ENCODE measurements at places on chromosomes 3 and 15. TPM values are rescaled to one million over a fixed set of nuclear protein-coding genes. Genes with fewer than 3 reads are reported as not detected.

GRCh38 chr3:139318431-139318816 is 25.4 kb upstream of the MRPS22 start:
- H3K36me3 ChIP-seq = no peaks in the 10 kb centered on the region
- H3K4me1 ChIP-seq = peaks cover 2% of the 10 kb centered on the region
- peaks cover 16% of the 10 kb centered on the region for H3K27me3 ChIP-seq
- H3K4me3 ChIP-seq = no peak overlapping the region

The IL17RC gene
- not detected for total RNA-seq

DNA sequence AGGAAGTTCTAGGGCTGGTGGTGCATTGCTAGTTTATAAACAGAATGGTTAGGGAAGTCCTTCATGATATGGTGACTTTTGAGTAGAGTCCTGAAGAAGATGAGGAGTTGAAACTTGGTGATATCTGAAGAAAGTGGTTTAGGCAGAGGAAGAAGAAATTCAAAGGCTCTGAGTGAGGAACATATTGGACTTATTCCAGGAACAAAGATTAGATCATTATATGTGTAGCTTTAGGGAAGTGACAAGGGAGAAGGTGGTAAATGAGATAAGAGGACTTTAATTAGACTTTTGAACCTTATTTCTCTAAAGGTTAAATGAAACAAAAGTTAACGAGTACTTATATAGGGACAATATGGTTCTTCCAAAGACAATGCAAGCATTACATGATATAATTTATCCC is 286.7 kb downstream of the DOCK3 start:
- peaks cover 21% of the 10 kb centered on the region for H3K27me3 ChIP-seq
- H3K36me3 ChIP-seq = no peaks in the 10 kb centered on the region
- no peak overlapping the region for H3K27ac ChIP-seq
- H3K4me3 ChIP-seq = no peak overlapping the region

GRCh38 chr3:68996356-68996995 is 17.0 kb downstream of the EOGT start:
- H3K4me1 ChIP-seq = no peaks in the 10 kb centered on the region
- no peak for DNase-seq
- H3K36me3 ChIP-seq = peaks cover 42% of the 10 kb centered on the region

GRCh38 chr15:62020576-62021160 is 39.6 kb downstream of the VPS13C start:
- no peak overlapping the region for H3K27ac ChIP-seq
- no peak for DNase-seq
- peaks cover 3% of the 10 kb centered on the region for H3K4me1 ChIP-seq
- H3K36me3 ChIP-seq = peaks cover 48% of the 10 kb centered on the region
- H3K4me3 ChIP-seq = no peak overlapping the region

The RASGRP1 gene
- 175 TPM for total RNA-seq

- no peak overlapping the region for H3K27ac ChIP-seq
- H3K36me3 ChIP-seq = peaks cover 22% of the 10 kb centered on the region
- peaks cover 1% of the 10 kb centered on the region for H3K4me1 ChIP-seq
- H3K4me3 ChIP-seq = no peak overlapping the region
- no peak for DNase-seq
These were observed 22.0 kb upstream of the MUC20 start for GRCh38 chr3:195698647-195699387.

GRCh38 chr15:82803793-82804574 is 1.9 kb downstream of the FSD2 start:
- peaks cover 24% of the 10 kb centered on the region for H3K27me3 ChIP-seq
- H3K27ac ChIP-seq = no peak overlapping the region
- H3K36me3 ChIP-seq = no peaks in the 10 kb centered on the region
- H3K4me1 ChIP-seq = peaks cover 8% of the 10 kb centered on the region

The RBP2 gene
- not detected for total RNA-seq

DNA sequence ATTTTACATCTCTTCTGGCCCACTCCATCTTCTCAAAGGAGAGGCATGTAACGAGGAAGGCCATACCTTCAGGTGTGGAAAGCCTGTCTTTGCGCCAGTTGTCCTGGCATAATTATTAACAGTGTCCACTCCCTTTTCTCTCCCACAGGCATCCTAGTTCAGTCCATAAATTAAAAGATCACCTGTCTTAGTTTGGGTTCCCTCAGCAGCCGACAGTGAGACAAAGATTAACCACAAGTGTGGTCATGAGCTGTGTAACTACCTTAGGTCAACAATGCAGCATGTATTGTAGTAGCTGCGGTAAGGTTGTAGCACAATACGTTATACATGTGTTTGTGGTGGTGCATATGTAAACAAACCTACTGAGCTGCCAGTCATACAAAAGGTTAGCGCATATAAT is 103.3 kb upstream of the GALNT15 start:
- H3K27me3 ChIP-seq = peaks cover 2% of the 10 kb centered on the region
- H3K4me3 ChIP-seq = no peak overlapping the region
- no peak overlapping the region for H3K27ac ChIP-seq
- no peaks in the 10 kb centered on the region for H3K4me1 ChIP-seq

DNA sequence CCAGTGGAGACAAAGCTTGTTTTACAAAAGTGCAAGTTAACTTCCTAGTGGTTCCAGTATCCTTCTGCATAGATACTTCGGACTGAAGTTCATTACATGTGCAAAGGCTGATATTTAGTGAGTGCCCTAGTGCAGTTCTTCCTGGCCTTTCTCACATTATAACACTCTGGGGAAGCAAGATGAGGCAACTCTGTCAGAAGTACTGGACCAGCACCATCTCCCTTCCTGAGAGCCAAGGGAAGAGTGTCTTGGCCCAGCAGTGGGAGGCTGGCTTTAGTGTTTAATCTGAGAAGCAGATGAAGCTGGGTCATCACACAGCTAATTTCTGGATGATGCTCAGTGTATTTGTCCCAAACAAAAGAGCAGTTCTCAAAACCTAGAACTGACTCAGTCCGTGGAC is 397.7 kb downstream of the CACNA2D3 start:
- no peak overlapping the region for H3K27ac ChIP-seq
- DNase-seq = no peak
- no peak overlapping the region for H3K4me3 ChIP-seq

- H3K27ac ChIP-seq = no peak overlapping the region
- no peak for DNase-seq
- H3K27me3 ChIP-seq = peaks cover 7% of the 10 kb centered on the region
- no peaks in the 10 kb centered on the region for H3K36me3 ChIP-seq
- H3K4me1 ChIP-seq = peaks cover 2% of the 10 kb centered on the region
These were observed 20.8 kb downstream of the ARL14 start for GRCh38 chr3:160697637-160698380.

The DGKG gene
- total RNA-seq = 0.54 TPM

- peaks cover 66% of the 10 kb centered on the region for H3K36me3 ChIP-seq
- no peak for DNase-seq
- no peak overlapping the region for H3K4me3 ChIP-seq
- no peak overlapping the region for H3K27ac ChIP-seq
- peaks cover 22% of the 10 kb centered on the region for H3K4me1 ChIP-seq
These were observed 180.6 kb downstream of the PLCL2 start for GRCh38 chr3:17065315-17065714.

Measured in activated naive CD8-positive, alpha-beta T cell treated with anti-CD3 and anti-CD28 coated beads, Interleukin-2, amount 10 ng/mL, durations not matched to agents 7 days and 5 days (primary cell).